ENCODE measurements at places on chromosomes 4 and X.

DNA sequence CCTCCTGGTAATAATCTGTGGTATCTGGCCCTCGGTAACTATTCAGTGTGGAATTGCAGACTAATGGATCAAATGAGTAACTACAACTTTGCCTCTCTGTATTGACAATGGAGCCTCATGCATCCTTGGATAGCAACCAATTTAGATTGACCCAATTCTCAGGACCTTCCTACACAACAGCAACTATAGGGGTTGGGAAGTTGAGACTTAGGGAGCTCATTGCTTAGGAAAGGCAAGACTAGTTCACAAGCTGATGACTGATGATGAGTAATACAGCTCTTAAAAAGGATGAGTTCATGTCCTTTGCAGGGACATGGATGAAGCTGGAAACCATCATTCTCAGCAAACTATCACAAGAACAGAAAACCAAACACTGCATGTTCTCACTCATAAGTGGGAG is 47.5 kb upstream of the KLHL13 start:
- no peak for DNase-seq

GRCh38 chrX:15680401-15680800 is 15.8 kb upstream of the CLTRN start:
- peak; percentile 9 for DNase-seq

DNA sequence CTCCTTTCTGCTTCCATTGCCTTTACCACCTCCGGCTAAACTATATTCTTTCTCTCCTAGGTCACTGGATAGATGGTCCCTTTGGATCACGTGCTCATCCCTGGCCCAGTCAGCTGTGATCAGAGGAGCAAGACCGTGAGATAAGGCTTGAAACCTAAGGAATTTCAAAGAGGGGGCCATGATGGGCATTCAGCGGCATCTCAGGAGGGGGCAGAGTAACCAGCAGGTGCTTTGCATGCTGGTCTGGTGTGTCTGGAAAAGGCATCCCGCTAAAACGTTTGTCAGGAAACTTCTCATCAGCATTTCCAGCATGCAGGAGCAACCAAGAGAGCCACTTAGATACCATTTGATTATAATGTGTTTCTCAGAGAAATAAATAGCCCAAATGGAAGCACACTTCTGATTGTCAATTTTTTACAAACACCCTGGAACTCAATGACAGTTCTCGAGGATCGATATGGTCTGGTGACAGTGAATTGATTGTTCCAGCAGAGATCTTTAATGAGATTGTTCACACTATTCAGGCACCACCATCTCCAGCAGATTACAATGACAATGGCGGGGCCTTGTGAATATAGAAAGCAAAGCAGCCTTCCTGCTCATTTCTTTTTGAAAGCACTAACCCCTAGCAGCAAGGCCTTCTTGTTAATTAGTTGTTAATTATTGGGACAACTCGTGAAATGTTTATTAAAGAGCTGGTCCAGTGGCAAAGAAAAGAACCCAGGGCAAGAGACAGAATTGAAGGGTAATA is 327.1 kb downstream of the PTTG2 start:
- DNase-seq = no peak

GRCh38 chr4:6049985-6050384 is 31.8 kb upstream of the C4orf50 start:
- peak; percentile 29 for DNase-seq

GRCh38 chr4:112231779-112232713 is at the start of gene AP1AR:
Gene AP1AR (plus strand): TSS chr4:112231787. CDS start chr4:112232092, 305 bp downstream.
- DNase-seq = peak; percentile 83

- DNase-seq = no peak
These were observed 823.5 kb downstream of the ADGRL3 start for GRCh38 chr4:62023633-62024032.

DNA sequence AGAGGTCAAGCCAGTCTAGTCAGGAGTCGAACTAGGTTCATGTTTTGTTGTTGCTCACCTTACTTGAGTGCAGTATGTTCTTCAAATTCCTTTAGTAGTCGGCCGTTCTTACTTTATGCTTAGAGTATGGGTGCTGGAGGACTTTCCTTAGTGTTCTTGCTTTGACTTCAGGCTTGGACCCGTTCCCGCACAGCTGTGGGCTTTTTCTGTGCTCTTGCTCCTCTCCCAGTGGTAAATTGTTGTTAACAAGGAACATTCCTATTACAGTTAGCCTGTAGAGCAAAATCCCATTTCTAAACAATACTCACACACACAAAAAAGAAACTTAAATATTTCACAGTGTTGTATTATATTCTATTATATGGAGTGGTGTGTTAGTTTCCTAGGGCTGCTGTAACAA is 113.5 kb downstream of the RAP1GDS1 start:
- DNase-seq = peak; percentile 61

DNA sequence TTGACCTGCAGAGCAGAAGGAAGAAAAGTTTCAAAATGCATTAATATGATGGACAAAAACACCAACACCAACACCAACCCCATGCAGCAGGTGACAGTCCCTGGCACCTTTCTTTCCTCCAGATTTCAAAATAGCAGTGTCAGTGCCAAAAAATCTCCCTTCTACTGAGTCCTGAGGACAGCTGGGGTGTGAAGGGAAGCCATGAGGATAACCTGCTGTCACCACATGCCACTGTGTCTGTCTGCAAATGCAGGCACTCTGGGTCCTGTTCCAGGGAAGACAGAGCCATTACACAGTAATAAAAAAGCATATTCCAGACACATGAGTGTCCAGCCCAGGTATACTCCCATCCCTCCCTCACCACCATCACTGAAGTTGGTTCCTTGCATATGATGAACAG is 187.5 kb downstream of the BMP15 start:
- no peak for DNase-seq

DNA sequence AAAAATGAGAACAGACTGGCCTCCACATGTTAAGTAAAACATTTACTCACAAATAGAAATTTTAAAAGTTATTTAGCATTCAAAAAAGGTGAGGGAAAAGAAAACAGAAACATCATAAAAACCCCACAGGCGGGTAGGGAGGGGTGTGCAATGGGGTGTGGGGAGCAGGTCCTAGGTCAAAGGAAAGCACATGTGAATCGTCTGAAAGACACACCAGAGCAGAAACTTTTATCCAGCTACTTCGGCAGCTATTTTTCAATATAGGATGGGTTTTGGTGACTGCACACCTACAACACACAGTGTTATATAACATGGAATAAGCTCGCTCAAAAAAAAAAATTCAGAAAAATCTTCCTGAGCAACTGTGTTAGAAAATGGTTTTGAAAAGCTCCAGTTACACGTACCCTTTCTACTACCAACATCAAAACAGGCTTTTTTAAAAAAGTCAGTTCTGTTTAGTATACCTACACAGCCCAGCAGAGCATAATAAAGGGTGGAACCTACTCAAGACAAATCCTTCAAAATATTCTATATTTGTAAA is 1.6 kb downstream of the OTUD4 start:
- no peak for DNase-seq

GRCh38 chr4:8544741-8545438 is 35.3 kb upstream of the GPR78 start:
- DNase-seq = peak; percentile 94

DNA sequence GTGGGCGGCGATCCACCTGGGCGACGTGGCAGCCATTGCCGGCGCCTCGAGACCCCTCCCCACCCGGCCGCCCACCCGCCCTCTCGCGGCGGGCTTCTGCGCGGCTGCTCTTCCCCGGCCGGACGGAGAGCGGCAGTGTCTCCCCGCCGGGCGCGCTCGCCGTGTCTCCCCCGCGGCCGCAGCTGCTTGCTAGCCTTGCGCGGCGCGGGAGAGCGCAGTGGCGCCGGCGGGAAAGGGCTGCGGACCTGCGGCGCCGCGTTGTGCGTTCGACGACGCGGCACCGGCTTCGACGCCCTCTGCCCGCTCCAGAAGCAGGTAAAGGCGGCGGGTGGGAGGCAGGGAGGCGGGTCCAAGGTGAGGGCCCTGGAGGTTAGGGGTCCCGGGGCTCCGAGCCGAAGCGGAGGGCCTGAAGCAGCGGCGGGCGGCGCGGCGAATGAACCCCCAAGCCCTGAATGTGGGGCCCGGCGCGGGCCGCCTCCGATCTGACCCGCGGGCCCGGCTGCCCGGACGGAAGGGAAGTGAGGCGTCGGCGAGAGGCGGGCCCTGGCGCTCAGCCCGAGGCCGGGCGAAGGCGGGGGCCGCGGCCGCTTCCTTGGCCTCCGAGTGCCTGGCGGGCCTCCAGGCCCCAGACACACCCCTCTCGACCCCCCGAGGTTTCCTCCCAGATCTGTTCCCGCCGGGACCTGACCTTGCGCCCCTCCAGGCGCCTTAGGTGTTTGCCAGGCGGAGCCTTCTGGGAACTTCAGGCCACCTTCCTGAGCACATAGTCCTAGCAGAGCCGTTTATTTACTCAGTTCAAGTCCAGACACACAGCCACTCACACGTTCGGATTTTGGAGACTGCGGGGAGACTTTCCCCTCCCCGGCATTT is at the start of gene N4BP2:
Gene N4BP2, plus strand, starts transcription at position 135 of the 870 bp plus-strand sequence. CDS start 40,491 bp downstream, outside the sequence.
- peak; percentile 83 for DNase-seq
